LNCaP clone FGC (cell line): ENCODE measurements at places on chromosomes 6 and 20.

DNA sequence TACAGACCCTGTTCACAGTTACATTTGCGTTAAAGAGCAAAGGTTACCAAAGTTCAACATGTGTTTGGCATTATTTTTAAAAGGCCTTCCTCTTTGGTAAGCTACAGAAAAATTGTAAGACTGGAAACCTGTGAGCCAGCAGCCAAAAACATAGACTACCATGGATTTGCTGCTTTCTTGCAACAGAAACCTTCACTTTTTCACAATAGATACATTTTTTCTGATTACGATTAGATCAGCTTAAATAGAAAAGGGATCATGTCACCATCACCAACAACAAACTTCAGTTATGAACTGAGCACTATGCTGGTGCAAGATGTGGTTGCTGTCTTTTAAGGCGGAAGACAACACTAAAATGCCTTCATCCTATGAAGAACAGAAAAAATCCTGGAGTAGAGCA is 112.3 kb upstream of the MARCKS start:
- DNase-seq: no peak

DNA sequence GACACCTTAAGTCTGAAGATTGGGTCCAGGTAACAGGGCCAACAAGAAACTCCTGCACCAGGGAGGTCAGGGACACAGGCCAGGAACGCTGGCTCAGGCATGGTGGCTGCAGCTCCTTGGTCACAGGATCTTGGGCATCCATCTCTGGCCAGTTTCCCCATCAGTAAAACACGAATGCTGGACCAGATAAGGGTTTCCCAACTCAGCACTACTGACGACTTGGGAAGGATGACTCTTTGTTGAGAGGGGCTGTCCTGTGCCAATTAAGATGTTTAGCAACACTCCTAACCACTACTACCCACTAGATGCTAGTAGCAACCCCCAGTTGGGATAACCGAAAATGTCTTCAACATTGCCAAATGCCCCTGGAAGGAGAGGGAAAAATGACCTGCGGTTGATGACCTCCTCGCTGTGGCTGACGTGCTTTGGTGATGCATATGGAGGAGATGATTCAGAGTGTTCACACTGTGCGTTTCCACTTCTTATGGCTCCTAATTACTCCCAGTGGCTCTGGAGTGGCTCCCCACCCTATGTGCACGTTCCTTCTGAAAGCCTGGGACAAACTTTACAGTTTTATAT is 261.9 kb downstream of the CDH26 start:
- no peak for DNase-seq

DNA sequence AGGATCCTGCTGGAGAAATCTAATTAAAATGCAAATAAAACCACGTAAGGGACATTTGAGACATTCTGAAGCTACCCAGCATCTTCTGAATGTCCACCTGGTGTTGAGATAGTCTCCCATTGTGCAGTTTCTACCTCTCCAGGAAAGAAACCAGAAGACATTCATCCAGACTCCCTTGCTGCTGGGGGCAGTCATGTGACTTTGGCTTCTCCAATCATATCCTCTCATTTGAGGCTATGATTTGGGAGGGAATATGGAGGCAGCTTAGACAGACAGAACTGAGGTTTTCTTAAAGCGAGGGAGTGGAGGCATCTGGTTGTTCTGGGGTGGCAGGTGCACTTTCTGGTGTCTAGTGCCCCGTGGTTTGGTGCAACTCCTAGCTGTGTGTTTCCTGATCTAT is 315.2 kb upstream of the SULF2 start:
- no peak for DNase-seq

GRCh38 chr20:49230561-49231133 is 11.4 kb downstream of the DDX27 start:
- DNase-seq: no peak

- no peak for DNase-seq
Measured at GRCh38 chr6:166966268-166966667, 9.9 kb upstream of the RNASET2 start.

- no peak for DNase-seq
Measured at GRCh38 chr6:45084257-45084656, 243.9 kb upstream of the RUNX2 start.

- no peak for DNase-seq
Measured at GRCh38 chr20:57040466-57040865, 226.0 kb downstream of the BMP7 start.

DNA sequence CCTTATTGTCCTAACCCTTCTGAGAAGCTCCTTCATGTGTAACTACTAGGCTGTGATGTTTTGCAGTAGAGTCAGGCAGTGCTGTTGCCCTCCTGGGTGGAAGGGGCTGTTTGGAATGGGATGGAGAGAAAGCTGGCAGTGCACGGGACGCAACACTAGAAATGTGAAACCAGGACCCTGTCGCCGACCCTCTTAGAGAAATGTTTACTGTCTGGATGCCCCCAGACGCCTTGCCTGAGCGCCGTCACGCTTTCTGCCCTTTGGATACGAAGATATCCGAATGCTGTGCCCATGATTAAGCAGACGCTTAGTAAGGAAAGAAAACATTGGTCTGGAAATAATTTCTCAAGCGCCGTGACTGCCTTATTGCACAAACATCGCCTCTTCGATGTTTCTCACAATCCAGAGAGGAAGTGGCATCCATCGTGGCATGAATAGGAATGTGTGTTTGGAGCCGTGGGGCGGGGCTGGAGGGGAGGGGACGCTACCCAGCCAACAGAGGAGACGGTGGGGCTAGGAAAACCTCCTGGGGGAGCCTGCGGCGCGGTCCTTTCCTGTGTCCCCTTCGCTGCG is 661 bp upstream of the PPP1R14C start:
- DNase-seq: no peak

- DNase-seq: no peak
Measured at GRCh38 chr6:132084811-132085509, 133.8 kb upstream of the CCN2 start.

DNA sequence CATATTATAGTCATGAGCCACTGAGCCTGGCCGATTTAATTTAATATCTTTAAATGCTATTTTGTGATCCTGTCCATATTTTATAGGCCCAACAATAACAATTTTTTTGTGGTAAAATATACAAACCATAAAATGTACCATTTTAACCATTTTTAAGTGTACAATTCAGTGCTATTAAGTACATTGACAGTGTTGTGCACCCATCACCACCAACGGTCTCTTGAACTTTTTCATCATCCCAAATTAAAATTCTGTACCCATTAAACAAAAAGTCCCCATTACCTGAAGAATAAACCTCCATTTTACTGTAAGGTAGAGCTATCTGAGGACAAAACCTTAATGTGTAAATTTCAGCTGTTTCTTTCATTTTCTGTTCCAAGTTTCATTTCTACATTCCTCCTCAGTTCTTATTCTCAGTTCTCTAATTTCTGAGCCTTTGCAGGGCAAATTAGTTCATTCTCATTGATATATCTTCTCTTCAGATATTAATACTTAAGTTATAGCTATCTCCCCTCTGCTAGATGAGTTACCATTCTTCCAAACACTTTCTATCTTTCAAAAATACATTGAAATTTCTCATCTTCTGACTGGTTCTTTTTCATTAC is 10.3 kb downstream of the MTO1 start:
- DNase-seq: no peak

DNA sequence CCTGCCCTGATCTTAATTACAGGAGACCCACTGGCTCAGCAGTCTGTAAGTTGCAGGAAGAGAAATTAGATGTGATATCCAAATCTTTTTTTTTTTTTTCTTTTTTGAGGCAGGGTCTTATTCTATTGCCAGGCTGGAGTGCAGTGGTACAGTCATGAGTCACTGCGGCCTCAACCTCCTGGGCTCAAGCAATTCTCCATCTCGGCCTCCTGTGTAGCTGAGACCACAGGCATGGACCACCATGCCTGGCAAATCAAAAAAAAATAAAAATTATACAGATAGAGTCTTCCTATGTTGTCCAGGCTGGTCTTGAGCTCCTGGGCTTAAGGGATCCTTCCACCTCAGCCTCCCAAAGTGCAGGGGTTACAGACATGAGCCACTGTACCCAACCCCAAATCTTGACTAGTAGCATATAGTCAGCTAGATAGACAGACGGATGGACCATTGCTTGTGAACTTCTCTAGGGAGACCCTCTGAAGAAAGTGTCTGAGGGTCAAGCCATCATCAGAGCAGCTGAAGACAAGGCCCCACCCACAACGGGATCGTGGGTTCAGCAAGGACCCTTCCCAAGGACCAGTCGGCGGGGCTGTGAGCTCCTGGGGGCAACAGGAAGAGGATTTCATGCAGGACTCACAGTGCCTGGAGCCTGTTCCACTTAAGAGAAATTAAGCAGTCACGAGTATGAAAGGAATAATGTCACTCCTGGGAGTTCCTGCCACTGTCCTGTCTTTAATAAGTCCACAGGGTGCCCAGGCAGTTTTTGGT is 222.7 kb downstream of the ANKRD60 start:
- DNase-seq: no peak
